Activated gamma-delta T cell treated with anti-CD3 and anti-CD28 coated beads, Interleukin-2, amount 50 U/mL, for 16 hours (primary cell): ENCODE measurements at places on chromosomes 1 and 21.

DNA sequence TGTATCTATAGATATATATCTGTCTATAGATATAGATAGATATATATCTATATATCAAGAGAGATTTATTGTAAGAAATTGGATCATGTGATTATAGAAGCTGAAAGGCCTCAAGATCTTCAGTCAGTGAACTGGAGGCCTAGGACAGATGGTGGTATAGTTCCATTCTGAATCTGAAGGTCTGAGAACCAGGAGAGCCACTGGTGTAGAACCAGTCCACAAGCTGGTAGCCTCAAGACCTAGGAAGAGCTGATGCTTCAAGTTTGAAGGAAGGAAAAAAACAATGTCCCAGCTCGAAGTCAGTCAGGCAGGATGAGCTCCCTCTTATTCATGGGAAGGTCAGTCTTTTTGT, 213.2 kb upstream of the JUN start:
- DNase-seq = no peak

DNA sequence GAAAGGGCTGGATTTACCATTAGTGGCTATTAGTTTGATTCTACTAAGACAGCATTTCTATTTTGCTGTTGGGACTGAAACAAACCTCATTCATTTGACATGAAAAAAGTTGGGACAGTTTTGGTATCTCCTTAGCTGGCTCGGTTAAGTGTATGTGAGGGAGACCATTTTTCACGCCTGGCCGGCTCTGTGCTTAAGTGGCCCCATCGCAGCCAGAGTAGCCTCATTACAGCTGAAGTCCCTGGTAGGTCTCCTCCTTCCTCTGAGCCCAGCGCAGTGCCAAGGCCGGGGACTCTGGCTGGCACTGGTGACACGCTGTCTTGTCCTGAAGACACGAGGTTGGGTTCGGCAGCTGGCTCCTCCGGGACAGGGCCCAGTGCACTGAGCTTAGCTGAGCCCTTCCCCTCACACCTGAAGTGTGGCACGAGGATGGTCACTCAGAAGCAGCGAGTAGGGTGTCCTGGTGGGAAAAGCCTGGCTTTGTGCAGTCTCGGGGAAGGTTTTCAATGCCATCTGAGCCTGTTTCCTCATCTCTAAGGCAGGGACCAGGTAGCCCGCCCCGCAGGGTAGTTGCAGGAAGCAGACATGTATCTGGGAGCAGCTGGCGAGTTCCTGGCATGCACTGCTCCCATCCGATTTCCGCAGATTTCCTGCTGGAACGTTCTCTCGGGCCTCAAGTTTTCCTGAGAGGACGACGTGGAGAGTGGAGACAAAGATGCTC, 196.5 kb downstream of the DYRK1A start:
- no peak for DNase-seq

DNA sequence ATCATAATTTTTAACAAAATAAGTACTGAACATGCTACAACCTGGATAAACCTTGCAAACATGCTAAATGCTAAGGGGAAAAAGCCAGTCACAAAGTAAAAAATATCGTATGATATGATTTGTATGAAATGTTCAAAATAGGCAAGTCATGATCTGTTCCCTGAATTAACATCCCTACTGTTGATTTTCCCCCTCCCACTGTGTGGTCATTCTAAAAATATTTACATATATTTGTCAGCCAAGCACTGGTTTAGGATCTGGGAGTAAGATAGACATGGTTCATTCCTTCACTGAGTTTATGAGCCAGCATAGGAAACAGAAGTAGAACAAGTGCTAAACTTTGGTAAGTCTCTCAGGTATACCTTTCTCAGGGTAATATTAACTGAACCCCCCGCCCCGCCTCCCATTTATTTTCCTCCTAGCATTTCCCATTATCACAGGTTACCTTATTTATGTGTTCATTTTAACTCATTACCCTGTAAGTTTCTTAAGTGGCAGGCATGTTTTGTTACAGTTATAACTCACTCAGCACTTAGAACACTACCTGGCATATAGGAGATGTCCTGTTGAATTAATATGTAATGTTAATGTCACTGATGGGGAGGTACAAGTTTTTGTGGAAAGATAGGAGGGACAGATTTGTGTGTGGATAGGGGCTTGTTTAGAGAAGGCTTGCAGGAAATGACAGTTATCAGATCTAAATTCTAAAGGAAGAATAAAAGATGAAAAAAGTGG, 12.3 kb downstream of the UQCRH start:
- no peak for DNase-seq

GRCh38 chr1:212981025-212981495, 30.7 kb downstream of the VASH2 start:
- DNase-seq = no peak

DNA sequence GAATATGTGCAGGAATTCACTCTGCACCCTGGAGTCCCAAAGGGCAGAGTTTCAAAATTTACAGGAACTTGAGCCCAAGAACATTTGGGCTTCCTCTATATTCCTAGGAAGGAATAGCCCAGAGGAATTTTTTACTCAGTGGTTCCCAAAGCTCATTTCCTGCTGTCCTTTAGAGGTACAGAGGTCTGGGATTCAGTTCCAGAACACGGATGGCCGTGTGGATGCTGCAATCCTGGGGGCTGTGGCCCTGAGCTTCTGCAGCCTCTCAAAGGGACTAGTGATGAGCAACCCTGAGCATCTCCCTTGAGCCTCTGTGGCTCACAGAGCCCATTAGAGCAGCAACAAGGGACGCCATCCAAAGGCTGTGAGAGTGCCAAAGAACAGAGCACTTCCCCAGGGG, 10.1 kb upstream of the RHOU start:
- no peak for DNase-seq

DNA sequence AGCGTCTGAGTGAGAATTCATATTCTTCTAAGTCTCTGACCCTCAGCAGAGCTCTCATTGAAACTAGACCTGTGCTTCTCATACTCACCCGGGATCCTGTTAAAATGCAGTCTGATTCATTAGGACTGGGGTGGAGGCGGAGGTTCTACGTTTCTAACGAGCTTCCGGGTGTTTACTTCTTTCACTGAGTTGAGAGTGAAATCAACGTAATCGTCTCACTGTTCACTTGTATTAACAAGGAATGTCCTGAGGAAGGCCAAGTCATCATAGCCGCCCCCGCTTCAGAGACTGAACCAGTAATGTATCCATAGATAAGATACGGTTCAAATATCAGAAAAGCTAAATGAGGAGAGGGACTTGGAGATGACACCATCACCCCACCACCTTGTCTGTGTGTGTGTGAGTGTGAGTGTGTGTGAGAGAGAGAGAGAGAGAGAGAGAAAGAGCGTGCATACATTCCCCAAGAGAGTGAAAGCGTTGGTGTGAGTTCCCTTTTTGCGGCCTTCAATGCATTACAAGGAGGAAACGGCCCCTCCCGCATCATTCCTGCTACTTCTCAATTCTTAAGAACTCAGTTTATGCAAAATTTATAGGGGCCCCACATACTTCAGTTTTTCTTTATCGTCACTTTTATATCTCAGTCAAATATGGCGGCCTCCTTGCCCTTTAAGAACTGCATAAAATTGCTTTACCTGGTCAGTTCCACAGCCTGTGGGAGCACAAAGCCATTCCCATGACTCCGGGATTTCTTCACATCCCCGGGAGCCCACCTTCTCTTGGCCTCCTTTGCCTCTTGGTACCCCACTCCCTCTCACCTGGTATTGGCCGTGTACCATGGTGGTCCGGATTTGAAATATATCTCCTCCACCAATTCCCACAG, 19.8 kb downstream of the KMO start:
- no peak for DNase-seq

DNA sequence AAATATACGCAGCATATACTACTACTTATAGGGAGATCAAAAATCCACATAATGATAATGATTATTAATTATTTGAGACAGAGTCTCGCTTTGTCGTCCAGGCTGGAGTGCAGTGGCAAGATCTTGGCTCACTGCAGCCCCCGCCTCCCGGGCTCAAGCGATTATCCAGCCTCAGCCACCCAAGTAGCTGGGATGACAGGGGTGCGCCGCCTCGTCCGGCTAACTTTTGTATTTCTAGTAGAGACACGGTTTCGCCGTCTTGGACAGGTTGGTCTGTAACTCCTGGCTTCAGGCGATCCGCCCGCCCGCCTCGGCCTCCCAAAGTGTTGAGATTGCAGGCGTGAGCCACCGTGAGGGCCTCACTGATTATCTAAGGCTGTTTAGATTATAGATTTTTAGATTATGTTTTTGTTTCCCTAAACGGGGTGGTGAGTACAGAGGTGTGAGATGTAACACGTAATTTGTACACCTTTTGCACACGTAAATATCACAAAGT, 548 bp upstream of the SLC25A33 start:
- DNase-seq = no peak

DNA sequence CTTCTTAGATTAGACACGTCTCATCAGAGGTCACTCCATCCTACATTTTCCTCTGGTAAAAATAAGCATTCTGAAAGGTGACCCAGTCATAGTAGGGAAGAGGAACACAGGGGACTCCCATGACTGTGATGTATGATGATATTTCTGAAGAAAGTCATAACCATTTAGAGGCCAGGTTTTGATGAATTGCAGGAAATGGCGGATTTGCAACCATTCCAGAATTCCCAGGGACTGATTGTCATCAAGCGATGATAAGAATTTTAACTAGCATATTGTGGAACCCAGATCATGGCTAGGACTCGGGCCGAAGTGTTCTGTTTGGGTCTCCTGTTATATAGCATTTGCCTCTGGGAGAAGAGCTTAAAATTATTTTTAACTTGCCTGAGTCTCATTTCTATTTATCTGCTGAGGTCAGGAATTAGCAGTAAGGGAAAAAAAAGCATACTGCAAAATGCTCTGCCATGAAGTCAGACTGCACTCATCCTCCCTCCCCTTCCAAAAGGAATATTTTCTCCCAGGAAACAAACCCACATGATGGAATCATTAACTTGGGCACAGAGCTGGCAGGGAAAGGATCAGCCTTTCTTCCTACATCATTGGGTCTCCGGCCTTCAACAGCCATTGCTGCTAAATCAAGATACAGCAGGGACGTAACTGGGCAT, 286.7 kb downstream of the HLX start:
- DNase-seq = no peak
